ENCODE measurements at places on chromosomes 1 and 21.

- no peak for DNase-seq
Observed at GRCh38 chr1:57278558-57278957, 145.3 kb downstream of the DAB1 start.

- no peak for DNase-seq
Observed at GRCh38 chr1:6054596-6054995, 8.9 kb downstream of the KCNAB2 start.

- no peak for DNase-seq
Observed at GRCh38 chr1:186282466-186282865, 92.6 kb downstream of the TPR start.

DNA sequence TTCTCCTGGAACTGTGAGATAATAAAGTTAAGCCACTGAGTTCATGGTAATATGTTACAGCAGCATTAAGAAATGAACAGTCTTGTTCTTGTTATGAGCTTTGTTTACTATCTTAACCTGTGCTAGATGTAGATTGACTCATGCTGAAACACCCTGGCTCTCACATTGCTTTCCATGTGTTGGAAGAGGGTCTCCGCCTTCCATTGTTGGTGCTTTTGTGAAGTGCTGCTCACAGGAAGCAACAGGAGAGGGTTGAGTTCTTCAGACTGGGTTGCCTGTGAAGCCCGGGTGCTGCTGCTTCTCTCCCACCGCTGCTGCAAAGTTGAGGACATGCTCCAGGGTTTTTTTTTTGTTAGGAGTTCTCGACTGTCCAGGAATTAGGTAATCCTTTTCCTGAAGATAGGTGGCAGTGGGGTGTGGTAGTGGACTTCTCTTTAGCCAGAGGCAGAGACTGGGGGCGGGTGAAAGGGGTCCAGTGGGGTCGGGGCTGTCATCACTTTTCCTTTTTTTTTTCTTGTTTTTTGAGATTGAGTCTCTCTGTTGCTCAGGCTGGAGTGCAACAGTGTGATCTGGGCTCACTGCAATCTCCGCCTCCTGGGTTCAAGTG, 28.7 kb upstream of the HMGN1 start:
- no peak for DNase-seq

DNA sequence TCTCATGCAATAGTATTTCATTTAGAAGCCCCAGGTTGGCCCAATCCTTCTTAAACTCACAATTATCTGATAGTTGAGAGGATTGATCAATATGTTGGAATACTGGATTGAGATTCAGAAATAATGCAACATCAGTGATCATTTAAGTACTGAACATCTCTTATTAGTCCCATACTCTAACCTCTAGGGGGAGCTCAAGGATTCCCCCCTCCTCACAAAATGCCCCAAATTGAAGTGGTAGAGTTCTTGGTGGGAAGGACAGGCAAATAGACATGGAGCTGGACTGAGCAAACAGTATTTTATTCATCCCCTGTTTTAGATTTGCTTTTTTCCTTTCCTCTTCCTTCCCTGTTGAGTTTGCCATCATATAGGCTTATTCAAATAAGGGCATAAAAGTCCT, 62.8 kb downstream of the NGF start:
- DNase-seq: no peak

- DNase-seq: no peak
Observed at GRCh38 chr1:34470401-34470800, 284.4 kb upstream of the GJB5 start.

GRCh38 chr1:152997901-152998300, 3.6 kb upstream of the SPRR3 start:
- DNase-seq: no peak

DNA sequence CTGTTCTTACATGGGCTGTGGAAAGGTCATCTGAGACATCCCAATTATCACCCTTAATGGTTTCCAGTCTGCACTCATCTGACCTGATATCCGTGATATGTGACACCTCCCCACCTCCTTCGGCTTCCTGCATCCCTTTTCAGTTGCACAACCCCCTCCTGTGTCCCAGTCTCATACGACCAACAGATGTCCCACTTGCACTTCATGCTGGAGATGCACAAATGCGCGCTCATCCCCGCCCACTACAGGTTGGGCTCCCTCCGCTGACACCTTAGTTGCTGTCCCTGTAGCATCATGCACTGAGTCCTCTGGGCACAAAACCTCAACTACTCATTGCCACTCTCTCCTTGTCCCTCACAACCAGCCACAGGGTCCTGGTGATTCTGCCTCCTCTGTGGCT, 94.4 kb downstream of the MIS18A start:
- DNase-seq: no peak

- DNase-seq: no peak
Observed at GRCh38 chr1:241985787-241986186, 13.1 kb downstream of the MAP1LC3C start.

- no peak for DNase-seq
Observed at GRCh38 chr1:27535386-27535785, 45.4 kb upstream of the WASF2 start.

- DNase-seq: no peak
Observed at GRCh38 chr1:167344615-167345385, 124.1 kb downstream of the POU2F1 start.

DNA sequence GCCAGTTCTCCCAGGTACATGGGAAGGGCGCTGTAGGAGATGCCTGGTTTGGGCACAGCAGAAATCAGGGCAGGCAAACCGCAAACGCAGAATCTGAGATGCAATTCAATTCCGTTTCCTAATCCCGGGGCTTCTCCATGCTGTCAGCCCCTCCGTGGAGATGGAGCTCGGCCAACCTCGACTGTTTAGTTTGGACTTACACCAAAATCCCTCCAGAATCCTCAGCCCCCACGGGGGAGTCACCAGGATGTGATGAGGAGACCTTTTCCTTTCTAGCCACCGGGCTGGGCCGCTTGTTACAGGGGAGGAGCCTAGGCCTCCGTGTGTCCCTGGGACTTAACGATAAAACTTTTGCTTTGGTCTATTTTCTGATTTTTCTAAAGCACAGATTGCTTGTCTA, 7.9 kb downstream of the SLC2A7 start:
- no peak for DNase-seq

- no peak for DNase-seq
Observed at GRCh38 chr1:8543965-8544364, 226.1 kb downstream of the SLC45A1 start.

- no peak for DNase-seq
Observed at GRCh38 chr21:32929633-32930038, 96.1 kb upstream of the OLIG2 start.

DNA sequence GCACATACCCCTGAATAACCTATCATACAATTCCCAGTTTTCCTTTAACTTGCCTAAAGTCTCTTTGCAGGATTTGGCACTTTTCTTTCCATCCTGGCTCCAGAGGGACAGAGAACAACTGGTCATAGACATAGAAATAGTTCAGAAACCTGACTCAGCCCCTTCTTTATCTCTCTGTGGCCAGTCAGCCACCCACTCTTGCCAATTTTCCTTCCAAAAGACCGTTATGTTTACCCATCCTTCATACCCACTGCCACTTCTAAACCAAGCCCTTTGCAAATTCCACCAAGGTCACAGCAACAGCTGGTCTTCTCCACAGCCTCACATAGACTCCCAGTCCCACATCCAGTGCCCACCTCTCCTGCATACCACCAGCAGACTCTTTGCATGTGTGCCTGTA, 127.2 kb upstream of the FGGY start:
- DNase-seq: no peak

GRCh38 chr1:43454270-43455011, 710 bp upstream of the HYI start:
- peak; percentile 41 for DNase-seq

- no peak for DNase-seq
Observed at GRCh38 chr1:86692641-86693040, 11.7 kb upstream of the SH3GLB1 start.

DNA sequence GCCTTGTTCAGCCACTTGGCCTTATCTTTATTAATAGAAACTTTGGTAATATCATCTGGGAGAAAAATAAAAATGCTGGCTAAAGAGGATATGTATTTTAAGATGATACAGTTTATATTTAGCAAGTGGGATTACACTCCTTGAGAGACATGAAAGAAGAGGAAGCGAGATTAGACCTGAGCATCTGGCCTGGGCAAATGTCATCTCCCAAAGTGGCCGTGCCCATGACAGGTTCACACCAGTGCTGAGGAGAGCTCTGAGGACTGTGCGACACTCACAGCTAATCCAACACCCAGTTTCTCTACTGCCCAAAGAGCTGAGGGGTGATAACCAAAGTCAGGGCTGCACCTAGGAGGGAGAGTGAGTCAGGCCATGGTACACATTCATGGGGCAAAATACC, 121.7 kb upstream of the DUSP10 start:
- DNase-seq: no peak

DNA sequence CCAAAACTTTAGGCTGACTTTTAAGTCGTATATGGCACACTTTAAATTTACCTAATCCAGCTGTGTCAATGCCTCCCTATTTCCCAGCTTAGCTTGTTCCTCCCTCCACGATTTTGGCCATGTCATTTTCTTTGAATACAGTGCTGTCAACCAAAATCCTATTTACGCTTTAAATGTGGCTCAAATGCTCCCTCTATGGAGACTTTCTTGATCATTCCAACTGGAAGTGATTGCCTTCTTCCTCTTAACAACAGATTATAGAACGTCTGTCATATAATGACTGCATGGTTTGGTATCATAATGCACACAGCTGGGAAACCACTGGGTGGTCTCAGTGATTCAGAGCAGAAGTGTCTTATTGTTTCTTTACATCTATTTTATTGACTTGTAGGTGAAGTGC, 18.9 kb upstream of the BATF3 start:
- no peak for DNase-seq

GRCh38 chr1:217647791-217648190, 16.6 kb downstream of the SPATA17 start:
- no peak for DNase-seq

- no peak for DNase-seq
Observed at GRCh38 chr1:64572222-64572900, 102.4 kb downstream of the CACHD1 start.

DNA sequence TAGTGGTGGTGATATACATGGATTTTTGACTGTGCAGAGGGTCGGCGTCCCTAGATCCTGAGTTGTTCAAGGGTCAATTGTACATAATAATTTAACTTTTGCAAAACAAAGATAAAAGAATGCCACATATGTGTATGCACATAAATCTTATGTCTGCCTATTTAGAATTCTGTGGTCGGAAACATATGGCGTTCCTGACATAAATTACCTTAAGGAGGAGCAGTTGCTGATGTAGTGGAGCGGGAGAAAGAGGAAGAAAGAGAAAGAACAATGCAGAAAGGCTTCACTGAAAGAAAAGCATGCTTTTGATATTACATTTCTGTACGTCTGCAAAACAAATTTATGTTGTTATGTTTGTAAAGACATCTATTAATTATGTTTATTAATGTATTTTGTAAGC, 40.0 kb downstream of the S1PR1 start:
- DNase-seq: no peak

DNA sequence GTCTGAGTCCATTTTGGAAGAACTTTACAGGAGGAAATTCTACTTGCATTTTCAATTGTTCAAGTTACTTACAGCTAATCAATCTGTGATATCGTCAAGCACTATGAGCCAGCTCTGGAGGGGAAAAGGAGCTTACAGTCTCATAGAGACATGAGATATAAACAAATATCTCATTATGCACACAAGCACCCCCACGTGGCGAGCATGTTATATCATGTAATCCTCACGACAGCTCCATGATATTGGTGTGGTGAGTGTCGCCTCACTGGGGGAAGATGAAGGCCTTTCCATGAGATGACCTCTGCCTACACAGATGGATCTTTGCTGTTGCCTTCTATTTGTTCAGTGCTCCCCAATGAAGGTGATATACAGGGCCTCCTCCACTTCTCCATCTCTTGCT, 34.6 kb downstream of the TNR start:
- DNase-seq: no peak

DNA sequence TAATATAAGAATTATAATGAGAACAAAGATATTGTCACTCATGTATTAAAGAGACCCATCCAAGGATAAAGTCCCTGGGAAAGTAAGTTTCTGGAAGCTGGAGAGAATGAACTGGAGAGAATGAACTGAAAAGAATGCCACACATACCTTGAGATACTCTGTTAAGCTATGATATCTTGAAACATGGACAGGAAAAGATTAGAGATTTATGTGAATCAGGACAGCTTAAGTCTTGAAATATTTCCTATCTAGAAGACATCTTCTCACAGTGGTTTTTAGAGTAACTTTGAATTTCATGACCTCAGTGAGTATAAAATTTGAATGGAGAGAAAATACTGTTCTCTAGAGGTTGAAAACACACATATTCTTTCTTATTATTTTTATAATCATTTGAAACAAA, 201.3 kb upstream of the HMCN1 start:
- DNase-seq: no peak

- no peak for DNase-seq
Observed at GRCh38 chr1:202750761-202751160, 40.5 kb upstream of the SYT2 start.

GRCh38 chr1:109248797-109249629, at the start of gene CELSR2:
TSS of gene CELSR2 (plus strand) at chr1:109249539. CDS start at chr1:109250080, 541 bp downstream.
- peak; percentile 38 for DNase-seq

GRCh38 chr1:27552911-27553420, 51.0 kb downstream of the AHDC1 start:
- DNase-seq: no peak

GRCh38 chr1:206547104-206547503, 39.8 kb downstream of the RASSF5 start:
- DNase-seq: no peak

DNA sequence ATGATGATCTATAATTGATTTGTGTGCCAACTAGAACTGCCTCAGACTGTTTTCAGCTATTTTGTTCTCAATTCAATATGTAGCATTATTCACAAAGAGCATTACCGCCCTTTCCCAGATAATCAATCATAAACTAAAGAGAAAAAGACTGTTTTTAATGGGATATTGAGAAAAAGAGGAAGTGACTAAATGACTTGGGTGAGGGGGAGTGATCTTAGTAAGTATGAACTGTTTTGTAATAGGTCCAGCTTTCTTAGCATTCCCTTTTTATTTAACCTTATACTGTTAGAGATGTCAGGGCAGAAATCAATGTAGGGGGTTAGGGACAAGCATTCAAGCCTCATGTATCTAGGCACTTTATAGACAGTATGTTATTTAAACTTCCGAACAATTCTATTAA, 157.8 kb upstream of the DPYD start:
- no peak for DNase-seq

- DNase-seq: no peak
Observed at GRCh38 chr1:37634244-37634991, at the start of gene RSPO1. TSS of gene RSPO1 (minus strand) at chr1:37634892. CDS start at chr1:37629661, 5,231 bp downstream.

DNA sequence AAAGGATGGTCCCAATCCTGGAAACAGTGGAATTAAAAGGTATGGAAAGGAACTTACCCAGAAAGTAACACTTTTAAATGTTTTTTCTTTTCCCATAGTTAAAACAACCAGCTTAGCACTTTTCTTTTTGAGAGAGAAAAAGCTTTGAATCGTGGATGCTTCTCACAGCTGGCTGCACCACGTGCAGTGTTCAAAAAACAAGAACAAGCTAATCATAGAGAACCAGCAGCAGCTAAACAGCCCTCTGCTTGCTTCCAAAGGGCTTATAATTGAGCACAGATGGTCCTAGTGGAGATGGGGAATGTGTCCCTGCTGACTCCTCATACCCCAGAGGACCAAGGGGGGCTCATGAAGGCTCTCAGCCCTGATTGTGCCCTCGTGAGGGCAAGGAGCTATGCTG, 26.4 kb downstream of the UTP25 start:
- no peak for DNase-seq

GRCh38 chr1:38662126-38662525, 197.4 kb downstream of the RRAGC start:
- no peak for DNase-seq

- DNase-seq: no peak
Observed at GRCh38 chr21:25188677-25189079, 418.6 kb downstream of the MRPL39 start.
